CD4-positive, alpha-beta T cell treated with Interleukin-1 beta for 1 hour (primary cell): ENCODE measurements at places on chromosomes 6 and 20.

DNA sequence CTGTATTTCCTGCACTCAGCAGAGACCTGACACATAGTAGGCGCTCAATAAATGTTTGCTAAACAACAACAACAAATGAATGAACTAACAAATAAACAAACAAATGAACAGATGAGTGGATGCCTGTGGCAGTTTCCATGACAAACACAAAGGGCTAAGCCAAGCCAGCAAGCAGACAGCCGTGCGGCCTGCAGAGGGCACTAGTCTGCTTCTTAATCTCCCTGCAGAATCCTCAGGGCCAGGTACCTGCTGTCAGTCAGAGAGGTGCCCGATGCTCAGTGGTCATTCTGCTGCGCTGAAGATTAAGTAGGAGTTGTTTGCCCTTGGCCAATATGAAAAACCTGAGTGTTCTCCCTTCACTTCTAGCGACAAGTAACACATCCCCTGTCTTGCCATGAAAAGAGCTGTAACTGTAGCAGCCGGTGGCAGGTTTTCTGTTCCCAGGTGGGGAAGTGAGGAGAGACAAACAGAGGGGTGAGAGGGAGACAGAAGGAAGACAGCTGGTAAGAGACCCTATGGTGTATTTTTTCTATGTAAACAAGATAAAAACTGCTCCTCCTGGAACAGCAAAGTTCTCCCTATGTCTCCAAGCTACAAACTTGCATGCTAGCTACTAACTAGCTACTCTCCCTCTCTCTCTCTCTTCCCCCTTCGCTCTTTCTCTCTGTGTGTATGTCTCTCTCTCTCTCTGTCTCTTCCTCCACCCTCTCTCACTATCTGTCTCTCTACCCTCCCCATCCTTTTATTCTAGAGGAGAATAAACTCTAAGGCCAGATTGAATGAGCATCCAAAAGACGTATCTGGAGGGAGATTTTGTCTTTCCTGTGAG lies at the start of gene MC3R:
TSS of gene MC3R (plus strand) at position 779 of the 829 bp plus-strand sequence. CDS start 112 bp downstream, outside the sequence.
- peak; percentile 26 for DNase-seq

- no peak for DNase-seq
Observed at GRCh38 chr6:97626671-97627441, 343.8 kb upstream of the MMS22L start.

DNA sequence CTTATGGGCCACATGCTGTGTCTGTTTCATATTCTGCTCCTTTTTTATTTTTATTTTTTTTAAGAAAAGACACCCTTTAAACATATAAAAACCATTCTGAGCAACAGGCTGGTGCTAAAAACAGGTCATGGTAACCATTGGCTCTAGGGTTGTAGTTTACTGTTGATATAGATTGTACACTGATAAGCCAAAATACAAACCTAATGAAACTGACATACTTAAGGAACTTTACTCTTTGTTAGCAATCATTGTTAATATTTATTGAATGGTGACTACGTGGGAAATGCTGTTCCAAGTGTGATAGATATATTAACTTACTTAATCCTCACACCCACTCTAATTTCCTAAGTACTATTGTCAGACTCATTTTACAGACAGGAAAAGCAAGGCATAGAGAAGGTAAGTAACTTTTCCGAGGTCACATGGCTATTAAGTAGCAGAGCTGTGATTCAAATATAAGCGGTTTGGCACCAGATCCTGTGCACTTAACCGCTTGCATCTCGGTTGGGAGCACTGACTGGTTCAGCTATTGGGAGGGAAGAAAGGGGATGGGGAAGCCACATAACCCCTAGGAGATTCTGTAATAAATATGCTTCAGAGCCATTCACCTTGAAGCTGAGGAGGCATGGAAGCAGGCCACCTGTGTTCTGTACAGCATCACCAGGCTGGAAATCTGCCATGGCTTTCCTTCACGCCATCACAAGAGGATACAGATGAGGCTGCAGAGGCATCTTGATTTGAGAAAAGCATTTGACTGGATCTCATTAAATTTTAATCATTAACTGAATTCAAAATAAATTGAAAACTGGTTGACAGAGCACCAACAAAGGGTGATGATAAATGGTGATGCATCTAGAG lies 4.9 kb downstream of the TRAF3IP2 start:
- DNase-seq: no peak

DNA sequence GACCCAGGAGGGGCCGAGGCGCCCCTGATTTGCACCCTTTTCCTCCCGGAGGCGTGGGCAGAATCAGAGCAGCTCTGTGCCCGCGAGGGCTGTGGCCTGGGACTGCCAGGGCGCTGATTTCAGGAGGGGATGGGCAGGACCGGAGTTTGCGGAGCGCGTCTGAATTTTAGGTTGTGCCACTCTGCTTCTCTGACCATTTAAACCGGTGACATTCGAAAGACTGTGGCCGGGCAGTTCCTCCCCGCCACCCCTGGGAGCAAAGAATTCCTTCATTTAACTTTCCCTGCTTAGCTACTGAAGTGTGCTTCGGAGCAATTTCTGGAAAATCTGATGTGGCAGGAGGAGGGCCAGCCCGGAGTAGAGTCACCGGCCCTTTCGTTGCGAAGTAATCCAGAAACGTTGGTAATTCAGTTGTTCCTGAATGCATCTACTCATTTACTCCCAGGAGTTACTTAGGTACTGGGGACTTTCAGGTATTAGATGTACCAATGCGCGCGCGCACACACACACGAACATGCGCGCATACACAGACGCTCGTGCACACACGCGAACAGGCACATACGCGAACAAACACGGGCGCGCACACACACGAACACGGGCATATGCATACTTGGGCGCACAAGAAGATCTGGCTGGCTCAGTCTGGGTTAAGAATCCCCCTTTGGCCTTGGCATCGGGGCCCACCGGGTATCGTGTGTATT lies 568 bp downstream of the CCDC170 start:
- DNase-seq: peak; percentile 49

- peak; percentile 32 for DNase-seq
Observed at GRCh38 chr6:135438907-135439535, 58.5 kb downstream of the AHI1 start.

GRCh38 chr20:36779656-36780025 lies 6.1 kb upstream of the DSN1 start:
- DNase-seq: no peak

- no peak for DNase-seq
Observed at GRCh38 chr20:33781133-33781532, 30.0 kb upstream of the CHMP4B start.

- peak; percentile 18 for DNase-seq
Observed at GRCh38 chr20:20837574-20838021, 125.2 kb upstream of the RALGAPA2 start.

- DNase-seq: no peak
Observed at GRCh38 chr6:135267085-135267484, 86.0 kb downstream of the MYB start.

DNA sequence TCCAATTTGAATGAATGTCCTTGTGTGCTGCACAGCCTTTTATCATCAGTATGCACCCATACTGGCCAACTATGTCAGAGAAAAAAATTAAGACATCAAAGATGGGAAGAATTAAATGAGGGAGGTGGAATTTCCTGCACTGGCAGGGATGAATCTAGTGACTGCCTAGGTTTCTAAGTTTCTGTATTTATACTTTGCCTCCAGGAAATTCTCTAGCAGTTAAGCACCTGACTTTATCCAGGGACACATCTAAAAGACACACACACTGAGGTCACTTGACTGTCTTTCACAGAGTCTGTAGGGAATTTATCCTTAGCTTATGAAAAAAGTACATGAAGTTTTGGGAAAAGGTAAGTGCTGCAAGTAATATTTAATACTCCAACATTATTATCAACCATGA lies 636.5 kb upstream of the PTCHD4 start:
- DNase-seq: no peak

DNA sequence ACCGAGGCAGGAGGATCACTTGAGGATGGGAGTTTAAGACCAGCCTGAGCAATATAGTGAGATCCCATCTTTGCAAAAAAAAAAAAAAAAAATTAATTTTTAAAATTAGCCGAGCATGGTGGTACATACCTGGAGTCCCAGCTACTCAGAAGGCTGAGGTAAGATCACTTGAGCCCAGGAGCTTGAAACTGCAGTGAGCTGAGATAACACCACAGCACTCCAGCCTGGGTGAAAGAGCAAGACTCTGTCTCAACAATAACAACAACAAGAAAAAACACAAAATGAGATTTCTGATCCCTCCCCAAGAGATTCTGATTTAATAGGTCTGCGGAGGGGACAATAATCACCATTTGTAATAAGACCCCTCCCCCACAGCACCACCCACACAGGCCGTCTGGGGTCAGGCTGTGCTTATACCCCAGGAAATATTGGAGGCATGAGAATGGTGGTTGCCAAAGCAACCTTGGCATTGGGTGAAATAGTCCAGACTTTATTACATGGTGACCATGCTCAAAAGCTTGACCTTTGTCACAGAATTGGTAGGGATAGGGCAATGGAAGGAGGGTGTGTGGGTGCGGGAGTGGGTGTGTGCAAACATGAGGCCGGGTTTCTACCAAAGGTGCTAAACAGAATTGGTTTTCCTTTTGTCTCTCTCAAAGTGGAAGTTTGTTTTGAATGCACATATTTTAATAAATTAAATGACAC lies 24.4 kb upstream of the ADTRP start:
- no peak for DNase-seq

DNA sequence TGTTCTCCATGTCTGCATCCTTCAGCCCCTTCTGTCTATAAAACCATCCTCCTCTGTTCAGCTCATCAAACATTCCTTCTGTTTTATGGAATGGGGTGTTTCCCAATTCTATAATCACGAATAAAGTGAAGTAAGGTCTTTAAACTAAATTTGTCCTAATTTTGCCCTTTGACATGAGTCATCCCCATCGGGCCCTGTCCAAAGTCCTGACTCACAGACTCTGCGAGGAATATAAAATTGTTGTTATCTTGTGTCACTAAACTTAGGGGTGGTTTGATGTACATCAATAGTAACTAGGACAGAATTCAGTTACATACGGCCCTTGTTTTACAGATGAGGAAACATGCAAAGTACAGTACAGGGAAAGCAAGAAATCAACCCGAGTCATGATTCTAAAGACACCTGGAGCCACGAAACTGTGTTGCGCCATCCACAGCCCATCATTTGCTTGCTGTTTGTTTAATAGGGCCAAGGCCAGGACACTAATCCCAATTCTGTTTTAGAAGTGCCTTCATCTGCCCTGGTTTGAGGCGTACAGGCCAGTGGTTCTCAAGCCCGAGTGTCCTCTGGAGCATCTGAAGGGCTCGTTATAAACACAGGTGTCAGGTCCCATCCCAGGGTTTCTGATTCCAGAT lies 2.8 kb downstream of the ACSS1 start:
- no peak for DNase-seq

DNA sequence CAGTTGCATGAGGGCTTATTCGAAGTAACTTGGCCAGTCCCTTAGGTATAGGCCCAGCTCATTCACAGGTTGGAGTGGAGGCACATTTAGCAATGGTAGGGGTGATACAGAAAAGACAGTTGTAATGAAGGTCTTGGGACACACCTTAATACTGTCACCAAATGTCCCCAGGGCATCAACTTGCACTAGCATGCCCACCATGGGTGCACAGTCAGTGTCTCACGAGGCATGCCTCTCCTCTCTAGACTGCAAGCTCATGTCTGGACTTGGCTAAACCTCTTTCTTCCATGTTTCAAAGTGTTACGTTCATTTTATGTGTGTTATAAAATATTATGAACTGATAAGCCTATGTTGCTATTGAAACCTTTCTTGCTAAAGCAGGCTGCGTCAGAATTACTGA lies 124.0 kb upstream of the ECI2 start:
- DNase-seq: no peak

- DNase-seq: no peak
Observed at GRCh38 chr6:168039849-168040248, 39.2 kb downstream of the FRMD1 start.

- DNase-seq: no peak
Observed at GRCh38 chr6:37311741-37312473, 41.9 kb upstream of the RNF8 start.

DNA sequence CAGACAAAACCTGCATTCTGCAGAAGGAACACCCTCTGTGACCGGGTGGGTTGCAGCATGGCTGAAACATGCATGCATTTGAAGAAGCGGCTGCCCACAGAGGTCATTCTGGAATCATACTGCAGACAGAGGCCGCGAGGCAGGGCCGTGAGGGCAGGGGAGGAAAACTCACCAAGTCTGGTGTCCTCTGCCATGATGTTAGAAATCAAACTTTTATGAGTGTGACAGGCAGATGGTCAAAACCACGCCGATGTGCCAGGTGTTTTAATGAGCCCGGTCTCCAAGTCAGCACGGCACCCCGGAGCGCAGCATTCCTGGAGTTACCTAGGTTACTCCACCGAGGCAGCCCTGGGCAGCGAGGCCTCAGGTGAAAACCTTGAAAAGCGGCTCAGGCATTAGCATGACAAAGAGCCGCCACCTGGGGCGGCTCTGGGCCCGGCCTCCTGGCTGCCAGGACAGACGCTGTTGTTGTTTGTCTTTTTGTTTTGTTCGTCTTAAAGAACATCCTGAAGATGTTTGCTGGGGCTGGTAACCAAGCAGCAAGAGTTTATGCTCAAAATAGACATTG lies 255.6 kb downstream of the ERMARD start:
- DNase-seq: no peak

DNA sequence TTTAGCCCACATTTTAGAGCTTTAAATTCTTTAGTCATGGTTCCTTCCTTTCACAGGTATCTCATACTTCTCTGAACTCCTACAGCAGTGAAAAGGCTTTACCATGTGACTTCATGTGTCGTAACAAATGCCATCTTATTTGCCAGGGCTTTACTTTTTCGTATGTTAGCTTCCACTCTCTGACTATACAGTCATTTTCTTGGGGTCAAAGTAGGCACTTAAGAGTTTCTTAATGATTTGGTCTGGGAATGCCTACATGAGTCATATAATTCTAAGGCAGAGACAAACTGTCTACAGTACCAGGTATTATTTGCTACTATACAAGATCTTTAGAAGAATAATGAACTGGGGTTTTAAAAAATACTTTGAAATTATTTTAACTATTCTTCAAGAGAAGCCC lies 15.0 kb downstream of the RAB23 start:
- no peak for DNase-seq

DNA sequence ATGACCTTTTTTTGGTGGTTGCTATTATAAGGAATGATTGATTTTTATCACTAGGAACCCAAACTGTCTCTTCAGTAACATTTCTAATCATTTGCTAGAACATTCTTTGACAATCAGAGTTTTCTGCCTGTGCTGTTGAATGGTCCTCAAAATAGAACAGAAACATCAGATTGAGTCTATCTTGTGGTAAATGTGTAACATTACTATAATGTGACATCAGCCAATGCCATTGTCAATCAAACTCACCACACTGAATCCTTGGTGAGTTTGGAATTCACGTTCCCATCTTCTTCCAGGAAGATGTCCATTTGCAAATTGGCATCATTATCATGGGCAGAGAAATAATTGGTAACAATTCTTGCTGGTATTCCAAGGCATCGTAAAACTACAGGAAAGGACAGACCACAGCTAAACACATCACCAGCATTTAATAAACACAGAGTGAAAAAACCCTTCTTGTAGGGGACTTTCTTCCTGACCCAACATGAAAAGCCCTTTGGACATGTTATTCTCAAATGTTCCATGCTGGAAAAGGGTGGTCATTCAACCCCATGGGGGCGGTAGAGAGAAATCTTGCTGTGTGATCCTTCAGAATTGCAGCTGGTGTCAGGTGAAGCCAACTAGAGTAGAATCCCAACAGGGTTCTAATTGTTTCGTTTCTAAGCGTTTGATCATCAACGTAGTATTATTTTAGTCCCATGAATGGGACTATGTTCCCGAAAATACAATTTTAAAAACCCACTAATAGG lies 98.5 kb downstream of the F13A1 start:
- no peak for DNase-seq
